ENCODE measurements at places on chromosomes 6 and 20.

DNA sequence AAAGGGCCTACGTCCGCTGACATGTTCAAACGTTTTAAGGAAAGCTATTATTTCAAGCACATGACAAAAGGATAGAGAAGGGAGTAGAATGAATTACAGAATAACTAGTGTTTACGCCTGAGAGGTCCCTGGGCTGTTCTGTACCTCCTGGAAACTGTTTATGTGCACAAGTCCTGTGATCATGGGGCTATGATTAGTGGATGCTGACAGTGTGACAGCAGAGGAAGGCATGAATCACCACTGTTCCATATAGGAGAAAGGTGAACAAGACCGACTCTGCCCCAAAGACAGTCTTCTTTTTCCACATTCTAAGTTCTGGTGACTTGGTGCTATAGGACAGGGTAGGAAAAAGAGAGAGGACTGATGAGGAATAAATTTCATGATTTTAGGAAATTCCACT is 249.2 kb upstream of the PRDM1 start:
- no peak for DNase-seq

DNA sequence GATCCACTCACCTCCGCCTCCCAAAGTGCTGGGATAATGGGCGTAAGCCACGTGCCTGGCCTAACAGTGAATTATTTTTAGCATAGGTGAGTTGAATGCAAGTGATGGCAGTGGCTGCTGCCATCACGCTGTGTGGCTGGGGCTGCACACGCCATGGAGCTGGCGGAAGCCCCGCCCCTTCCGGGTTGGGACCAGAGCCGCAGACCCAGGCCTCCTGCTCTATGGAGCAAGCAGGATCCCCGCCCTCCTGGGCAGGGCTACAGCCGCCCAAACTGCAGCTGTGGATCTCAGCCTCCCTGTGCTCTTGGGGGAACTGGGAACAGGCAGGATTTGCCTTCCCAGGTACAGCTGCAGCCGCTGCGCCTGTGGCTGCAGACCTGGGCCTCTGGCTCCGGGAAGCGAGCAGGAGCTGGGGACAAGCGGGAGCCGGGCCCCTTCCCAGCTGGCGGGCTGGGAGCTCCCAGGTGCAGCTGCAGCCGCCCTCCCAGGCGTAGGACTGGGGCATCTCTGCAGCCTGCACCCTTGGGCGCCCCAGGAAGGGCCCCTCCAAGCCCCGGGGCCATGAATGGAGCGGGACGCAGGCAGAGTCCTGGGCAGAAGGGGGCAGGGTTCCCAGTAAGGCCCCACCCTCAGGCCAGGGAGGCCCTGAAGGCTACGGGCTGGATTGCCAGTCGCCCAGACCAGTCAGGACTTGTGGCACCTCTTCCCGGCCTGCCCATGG is 30.9 kb upstream of the SLA2 start:
- DNase-seq = no peak

DNA sequence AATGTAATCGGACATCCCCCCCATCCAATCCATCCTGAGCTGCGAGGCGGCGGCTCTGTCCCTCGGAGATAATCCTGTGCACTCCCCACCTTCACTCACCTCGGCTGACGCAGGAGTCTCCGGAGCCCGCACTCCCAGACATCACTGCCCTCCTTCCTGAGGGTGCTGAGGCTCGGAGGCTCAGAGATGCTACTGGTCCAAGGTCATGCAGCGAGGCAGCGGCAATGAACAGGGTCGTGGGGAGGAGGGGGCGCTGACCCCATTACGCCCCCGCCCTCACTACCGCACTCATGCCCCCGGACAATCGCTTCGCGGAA is 485 bp downstream of the ADISSP start:
- DNase-seq = no peak

DNA sequence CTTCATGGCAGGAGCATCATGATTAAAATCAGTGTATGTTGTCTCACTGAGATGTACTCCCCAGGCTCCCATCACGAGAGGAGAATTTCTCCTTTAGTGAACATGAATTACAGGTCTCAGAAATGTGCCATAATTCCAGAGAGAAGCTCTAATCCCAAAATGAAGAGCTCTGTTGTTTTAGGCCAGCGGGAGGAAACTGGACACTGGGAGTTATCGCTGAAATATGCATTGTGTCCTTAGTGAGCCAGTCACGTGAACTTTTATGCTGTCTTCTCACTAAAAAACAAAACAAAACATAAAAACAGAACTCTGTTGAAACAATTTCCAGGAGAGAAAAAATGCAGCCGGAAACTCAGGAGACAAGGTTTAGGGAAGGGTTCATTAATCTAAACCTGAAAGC is 315.7 kb upstream of the NT5E start:
- DNase-seq = no peak

- DNase-seq = no peak
These were observed 47.8 kb upstream of the TAGAP start for GRCh38 chr6:159092631-159093030.

- no peak for DNase-seq
These were observed 26.5 kb downstream of the BCL2L1 start for GRCh38 chr20:31695849-31696804.

DNA sequence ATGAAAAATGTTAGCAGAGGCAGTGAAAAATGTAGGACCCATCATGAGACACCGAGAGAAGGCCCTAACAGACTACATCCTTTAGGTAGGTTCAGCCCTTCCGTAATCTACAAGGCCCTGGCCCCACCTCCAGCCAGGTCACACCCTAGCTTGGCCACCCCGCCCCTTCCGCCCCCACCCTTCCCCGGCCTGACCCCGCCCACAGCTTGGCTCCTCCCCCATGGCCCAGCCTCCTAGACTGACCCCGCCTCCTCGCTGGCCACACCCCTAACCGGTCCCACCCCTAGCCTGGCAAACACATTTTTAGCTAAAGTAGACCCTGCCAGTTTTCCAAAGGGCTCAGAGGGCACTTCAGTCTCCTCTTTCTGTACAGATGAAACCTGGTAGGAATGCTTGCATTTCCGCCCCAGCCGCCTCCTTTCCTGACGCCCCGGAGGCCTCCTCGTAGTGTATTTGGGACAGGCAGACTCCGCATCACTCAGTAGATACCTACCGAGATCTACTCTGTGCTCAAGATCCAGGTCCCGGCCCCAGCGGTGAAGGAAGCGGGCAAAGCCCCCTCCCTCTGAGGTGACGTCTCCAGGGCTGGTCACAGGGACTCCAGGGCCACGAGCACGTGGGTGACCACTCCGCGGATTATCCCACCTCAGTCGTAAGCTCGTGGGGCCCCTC is 443.5 kb downstream of the PREX1 start:
- no peak for DNase-seq

DNA sequence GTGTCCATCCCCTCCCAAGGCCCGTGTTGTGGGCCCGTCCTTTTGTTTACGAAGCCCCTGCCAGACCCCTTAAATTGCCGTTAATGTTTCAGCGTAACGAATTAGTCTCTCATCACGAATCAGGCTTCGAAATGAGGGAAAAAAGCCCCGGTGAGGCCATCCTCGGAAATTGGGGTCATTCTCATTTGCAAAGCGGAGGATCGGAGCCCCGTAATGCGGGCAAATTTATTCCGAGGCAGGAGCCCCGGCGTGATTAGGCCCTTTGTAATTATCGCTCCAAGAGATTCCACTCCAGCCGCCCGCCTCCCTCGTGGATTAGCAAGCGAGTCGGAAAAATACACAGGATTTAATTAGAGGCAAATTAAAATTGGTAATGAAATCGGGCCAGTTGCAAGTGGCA is 44.9 kb upstream of the MDFI start:
- no peak for DNase-seq

DNA sequence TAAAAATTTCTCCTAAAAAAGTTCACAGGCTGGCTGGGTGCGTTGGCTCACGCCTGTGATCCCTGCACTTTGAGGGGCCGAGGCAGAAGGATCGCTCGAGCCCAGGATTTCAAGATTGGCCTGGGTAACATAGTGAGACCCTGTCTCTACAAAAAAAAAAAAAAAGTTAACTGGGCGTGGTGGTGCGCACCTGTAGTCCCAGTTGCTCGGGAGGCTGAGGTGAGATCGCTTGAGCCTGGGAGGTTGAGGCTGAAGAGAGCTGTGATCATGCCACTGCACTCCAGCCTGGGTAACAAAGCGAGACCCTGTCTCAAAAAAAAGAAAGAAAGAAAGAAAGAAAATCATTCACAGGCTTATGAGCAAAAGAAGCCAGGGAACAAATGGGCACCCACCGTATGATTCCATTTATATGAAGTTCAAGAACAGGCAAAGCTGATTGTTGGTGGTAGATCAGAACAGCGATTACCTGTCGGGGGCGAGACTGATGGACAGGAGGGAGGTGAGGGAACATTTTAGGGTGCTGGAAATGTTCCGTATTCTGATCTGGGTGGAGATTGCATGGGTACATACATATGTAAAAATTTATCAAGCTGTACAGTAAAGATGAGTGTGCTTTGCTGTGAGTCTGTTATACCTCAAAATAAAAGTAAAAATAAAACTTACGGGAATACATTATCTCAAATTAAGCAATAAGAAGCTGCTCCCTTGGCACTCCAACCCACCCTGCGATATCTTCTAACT is 77.1 kb downstream of the FGD2 start:
- no peak for DNase-seq

- no peak for DNase-seq
These were observed 154.3 kb downstream of the BCAS1 start for GRCh38 chr20:53916173-53916512.

GRCh38 chr6:150207931-150208570 is 65.2 kb downstream of the PPP1R14C start:
- no peak for DNase-seq

DNA sequence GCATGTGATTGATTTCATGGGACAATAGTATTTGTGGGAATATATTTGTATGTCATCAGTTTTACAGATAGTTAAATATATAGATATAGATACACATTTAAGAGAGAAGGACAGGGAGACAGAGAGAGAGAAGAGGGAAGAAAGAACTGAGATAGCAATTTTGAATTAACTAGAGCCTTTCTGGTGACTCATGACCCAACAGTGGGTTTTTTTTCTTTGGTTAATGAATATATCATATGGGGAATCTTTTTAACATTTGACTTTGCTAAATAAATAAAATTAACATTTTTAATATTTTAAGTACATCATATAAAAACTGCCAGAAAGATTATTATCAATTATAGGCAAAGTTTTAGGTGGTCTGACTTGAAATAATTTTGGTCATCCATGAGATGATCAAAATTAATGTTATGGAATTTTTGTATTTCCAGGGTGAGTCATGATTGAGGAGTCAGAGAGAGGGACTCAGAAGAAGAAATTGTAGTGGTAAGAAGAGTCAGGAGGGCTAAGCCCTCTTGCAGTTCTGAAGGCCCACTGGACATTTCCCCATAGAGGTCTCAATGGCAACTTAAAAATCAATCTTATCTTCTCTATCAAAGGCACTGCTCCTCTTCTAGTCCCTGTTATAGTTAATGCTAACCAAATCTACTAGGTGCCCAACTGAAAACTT is 508.1 kb upstream of the MAP3K7 start:
- DNase-seq = no peak

DNA sequence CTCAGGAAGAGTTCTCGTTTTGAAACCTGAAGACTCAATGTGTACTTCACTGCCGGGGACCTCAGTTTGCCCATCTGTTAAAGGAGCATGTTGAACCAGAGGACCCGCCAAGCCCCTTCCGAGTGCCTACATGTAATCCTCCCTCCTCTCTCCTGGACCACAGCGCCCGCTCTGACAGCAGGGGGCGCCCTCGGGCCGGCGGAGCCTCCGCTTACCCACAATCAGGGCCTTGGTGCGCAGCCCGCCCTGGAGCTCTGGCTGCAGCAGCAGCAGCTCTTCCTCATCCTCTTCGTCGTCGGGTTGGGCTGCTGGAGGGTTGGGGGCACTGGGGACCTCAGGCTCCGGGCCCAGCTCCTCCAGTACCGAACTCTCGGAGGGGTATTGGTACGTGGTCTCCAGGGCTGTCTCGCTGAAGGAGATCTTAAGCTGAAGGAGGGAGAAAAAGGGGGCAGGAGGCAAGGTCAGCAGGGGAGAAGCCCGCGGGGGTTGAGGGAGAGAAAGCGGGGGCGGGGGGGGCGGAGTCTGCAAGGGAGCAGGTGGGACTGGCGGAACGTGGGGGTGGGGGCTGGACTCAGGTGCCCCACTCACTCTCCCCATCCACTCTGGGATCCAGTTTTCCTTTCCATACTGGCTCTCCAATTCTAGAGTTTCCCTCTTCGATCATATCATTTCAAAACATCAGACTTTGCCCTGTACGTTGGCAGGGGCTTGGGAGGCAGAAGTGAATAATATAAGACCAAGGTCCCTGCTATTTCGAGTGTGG is 6.3 kb upstream of the DHX16 start:
- peak; percentile 86 for DNase-seq

DNA sequence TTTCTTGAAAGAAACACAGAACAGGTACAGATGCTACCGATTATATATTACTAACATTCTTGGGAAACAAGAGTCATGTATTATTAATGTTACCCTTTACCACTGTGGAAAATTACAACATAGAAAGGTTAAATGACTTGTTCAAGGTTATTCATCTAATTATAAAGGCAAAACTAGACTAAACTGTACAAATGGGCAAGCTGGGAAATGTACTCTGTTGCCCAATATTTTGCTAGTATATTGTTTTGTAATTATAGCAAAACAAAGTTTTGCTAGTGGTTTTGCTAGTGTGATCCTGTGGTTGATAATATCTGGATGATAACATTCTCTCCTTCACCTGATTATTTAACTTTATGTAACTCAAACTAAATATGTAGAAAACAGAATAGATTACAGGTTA is 96.5 kb downstream of the TINAG start:
- no peak for DNase-seq

DNA sequence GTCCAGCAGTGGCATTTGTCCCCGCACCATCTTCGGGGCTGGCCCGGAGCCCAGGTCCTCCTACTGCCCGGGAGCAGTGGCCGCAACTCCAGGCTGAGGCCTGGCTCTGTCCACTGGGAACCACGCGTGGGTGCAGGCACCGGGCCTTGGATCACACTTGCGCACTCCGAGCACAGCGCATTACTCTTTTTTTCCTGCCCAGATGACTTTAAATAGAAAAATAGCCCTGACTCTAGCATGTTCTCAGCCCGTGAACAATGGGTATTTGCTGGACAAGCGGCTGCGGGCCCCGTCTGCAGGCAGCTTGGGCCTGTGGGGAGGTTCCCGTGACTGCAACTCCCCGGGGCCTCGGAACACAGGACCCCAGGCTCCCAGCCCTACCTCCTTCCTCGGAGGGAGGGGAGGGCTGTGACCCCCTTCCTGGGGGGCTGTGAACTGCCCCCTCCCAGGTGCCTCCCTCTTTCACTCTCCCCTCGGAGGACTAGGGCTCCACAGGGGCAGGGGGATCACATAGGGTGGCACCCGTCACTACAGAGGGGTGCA is 162.2 kb downstream of the TBXT start:
- DNase-seq = no peak

DNA sequence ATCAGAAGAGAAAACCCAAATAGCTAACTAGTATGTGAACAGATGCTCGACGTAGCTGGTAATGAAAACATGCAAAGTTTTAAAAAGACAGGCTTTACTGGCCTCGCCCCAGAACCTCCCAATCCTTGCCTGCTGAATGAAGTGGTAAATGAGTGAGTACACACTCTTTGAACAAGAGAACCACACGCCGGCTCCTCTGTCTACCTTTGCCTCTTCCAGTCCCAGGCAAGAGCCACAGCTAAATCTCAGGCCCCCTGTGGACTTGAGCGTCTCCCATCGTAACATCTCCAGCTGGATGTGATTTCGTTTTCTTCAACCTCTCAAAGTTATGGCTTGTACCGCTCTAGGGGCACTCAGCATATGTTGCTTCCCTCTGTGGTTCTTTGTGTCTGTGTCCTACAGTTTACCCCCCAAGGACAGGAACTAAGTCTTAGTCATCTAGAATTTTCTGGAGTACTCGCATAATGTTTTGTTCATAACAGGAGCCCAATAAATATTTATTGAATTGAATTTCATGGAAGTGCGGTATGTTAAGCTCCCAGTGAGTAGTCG is 153.2 kb upstream of the TAB2 start:
- DNase-seq = no peak

Data from activated T-helper 2 cell treated with anti-CD3 and anti-CD28 coated beads, Interferon-gamma antibody, Interleukin-2, Interleukin-4, amounts not matched to agents 10 μg/mL and 5 μg/mL and 100 μg/mL, durations not matched to agents 14 hours and 24 hours and 36 hours (primary cell).